ENCODE measurements at places on chromosomes 5 and 9. TPM values are rescaled to one million over a fixed set of nuclear protein-coding genes. Genes with fewer than 3 reads are reported as not detected.

Gene SLC25A2
- total RNA-seq, result 0.18 TPM

Gene ZFP37
- 2.3 TPM for total RNA-seq

Gene FOXD4
- 0.28 TPM for total RNA-seq

Gene NEURL1B
- 0.74 TPM for total RNA-seq

Gene NRARP
- total RNA-seq, result 0.09 TPM

Gene CDH9
- total RNA-seq, result 0.18 TPM

Gene STK32A
- 1.3 TPM for total RNA-seq

Gene WDR31
- total RNA-seq, result 1.8 TPM

Gene NME5
- 1.6 TPM for total RNA-seq

Gene SLC34A3
- total RNA-seq, result not detected

Gene PGM5
- total RNA-seq, result 14.9 TPM

Gene CCL28
- 0.43 TPM for total RNA-seq
